ENCODE measurements at places on chromosomes 4 and X. TPM values are rescaled to one million over a fixed set of nuclear protein-coding genes. Genes with fewer than 3 reads are reported as not detected.

- no peak overlapping the region for H3K27ac ChIP-seq
- no peaks in the 10 kb centered on the region for H3K36me3 ChIP-seq
- no peak for DNase-seq
- no peak overlapping the region for H3K4me3 ChIP-seq
Observed at GRCh38 chrX:69110116-69110530, 55.1 kb downstream of the PJA1 start.

- no peak for DNase-seq
- H3K27me3 ChIP-seq, result no peaks in the 10 kb centered on the region
- no peak overlapping the region for H3K27ac ChIP-seq
- H3K4me3 ChIP-seq, result no peak overlapping the region
- H3K36me3 ChIP-seq, result peaks cover 58% of the 10 kb centered on the region
Observed at GRCh38 chr4:77045490-77045889, 30.3 kb downstream of the CCNI start.

DNA sequence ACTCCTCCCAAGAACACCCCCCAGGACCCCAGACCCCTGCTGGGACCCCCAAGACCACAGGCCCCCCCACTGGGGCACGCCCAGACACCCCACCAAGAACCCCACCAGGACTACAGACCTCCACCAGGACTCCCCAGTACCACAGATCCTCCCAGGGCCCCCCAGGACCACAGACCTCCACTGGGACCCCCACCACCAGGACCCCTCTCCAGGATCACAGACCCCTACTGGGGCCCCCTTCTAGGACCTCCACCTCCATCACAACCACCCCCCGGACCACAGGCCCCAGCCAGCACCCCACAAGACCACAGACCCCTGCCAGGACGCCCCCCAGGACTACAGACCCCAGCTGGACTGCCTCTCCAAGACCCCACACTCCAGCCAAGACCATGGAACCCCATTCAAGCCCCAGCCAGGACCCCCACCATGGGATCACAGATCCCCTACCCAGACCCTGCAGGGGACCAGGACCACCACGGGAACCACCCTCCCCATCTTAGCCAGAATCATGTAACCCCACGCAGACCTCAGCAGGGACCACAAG, 855 bp upstream of the DHRSX start:
- no peaks in the 10 kb centered on the region for H3K36me3 ChIP-seq
- no peak overlapping the region for H3K4me3 ChIP-seq
- no peak for DNase-seq
- H3K4me1 ChIP-seq, result peaks cover 7% of the 10 kb centered on the region

DNA sequence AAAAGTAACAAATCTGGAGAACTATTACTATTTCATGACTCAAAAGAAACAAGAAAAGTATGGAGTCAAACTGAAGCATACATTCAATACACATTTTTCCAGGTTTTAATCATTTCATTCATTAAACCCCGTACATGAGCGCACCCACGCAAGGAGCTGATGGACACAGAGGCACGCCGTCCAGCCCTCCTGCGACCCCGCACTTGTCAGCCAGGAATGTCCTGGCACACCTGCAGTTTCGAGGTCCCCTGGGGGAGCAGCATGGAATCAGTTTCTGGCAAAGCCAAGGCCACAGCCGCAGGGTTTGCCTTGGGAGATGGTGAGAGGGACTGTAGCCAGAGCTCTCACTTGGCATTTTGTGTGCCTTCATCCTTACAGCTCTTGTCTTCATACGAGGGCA, 12.8 kb upstream of the SLC2A9 start:
- peaks cover 35% of the 10 kb centered on the region for H3K4me1 ChIP-seq
- no peaks in the 10 kb centered on the region for H3K36me3 ChIP-seq
- H3K27me3 ChIP-seq, result no peaks in the 10 kb centered on the region
- H3K27ac ChIP-seq, result peak overlapping the region; percentile 85
- no peak for DNase-seq

APBB2 gene
- total RNA-seq, result 28.8 TPM

- no peak overlapping the region for H3K4me3 ChIP-seq
- H3K27me3 ChIP-seq, result no peaks in the 10 kb centered on the region
- no peaks in the 10 kb centered on the region for H3K4me1 ChIP-seq
- H3K27ac ChIP-seq, result no peak overlapping the region
- H3K36me3 ChIP-seq, result no peaks in the 10 kb centered on the region
Observed at GRCh38 chr4:100169491-100170485, 20.5 kb downstream of the DDIT4L start.
